ENCODE measurements at places on chromosomes 12 and 14. TPM values are rescaled to one million over a fixed set of nuclear protein-coding genes. Genes with fewer than 3 reads are reported as not detected.

The KLHDC2 gene
- total RNA-seq: 37.3 TPM

The IL31 gene
- total RNA-seq: not detected

The CLEC1A gene
- not detected for total RNA-seq

The KRT3 gene
- total RNA-seq: not detected

The PPP1R3E gene
- total RNA-seq: 5.9 TPM

The ARL6IP4 gene
- total RNA-seq: 137 TPM

The CD9 gene
- 294 TPM for total RNA-seq

The FGF6 gene
- not detected for total RNA-seq

The CDKN3 gene
- 44.7 TPM for total RNA-seq

The BORCS5 gene
- total RNA-seq: 13.8 TPM

The PDZRN4 gene
- total RNA-seq: not detected

The CIPC gene
- 39.6 TPM for total RNA-seq

The CACNA1C gene
- total RNA-seq: not detected

The TROAP gene
- total RNA-seq: 38.3 TPM

The HOMEZ gene
- 13.8 TPM for total RNA-seq

The LBHD2 gene
- not detected for total RNA-seq

The TCTN2 gene
- total RNA-seq: 34.8 TPM

The SOAT2 gene
- not detected for total RNA-seq

The CMTM5 gene
- 0.69 TPM for total RNA-seq

The B4GALNT3 gene
- 2.2 TPM for total RNA-seq

The CLEC4E gene
- total RNA-seq: not detected

The SBNO1 gene
- 22.4 TPM for total RNA-seq

The DPY19L2 gene
- total RNA-seq: 10.5 TPM

The ADAMTS20 gene
- not detected for total RNA-seq

The CCDC38 gene
- total RNA-seq: 0.15 TPM

The PRB2 gene
- total RNA-seq: not detected

The ABCD2 gene
- under 0.01 TPM for total RNA-seq

The OSBPL8 gene
- total RNA-seq: 70.6 TPM

The SAV1 gene
- 19.0 TPM for total RNA-seq

The LALBA gene
- total RNA-seq: not detected

The DNAL1 gene
- total RNA-seq: 5.5 TPM

The OR4E2 gene
- total RNA-seq: not detected

The KRT71 gene
- not detected for total RNA-seq

The SERPINA12 gene
- not detected for total RNA-seq

The PEX5 gene
- total RNA-seq: 34.8 TPM

The SLCO1B3 gene
- total RNA-seq: not detected

The BHLHE41 gene
- 60.0 TPM for total RNA-seq

The TBC1D30 gene
- 0.15 TPM for total RNA-seq

The RAN gene
- total RNA-seq: 1,012 TPM

The OTUB2 gene
- total RNA-seq: 1.3 TPM

The PAH gene
- total RNA-seq: not detected

The ACTN1 gene
- 146 TPM for total RNA-seq

The TRPV4 gene
- 0.73 TPM for total RNA-seq

The GLT8D2 gene
- not detected for total RNA-seq

The SMCO3 gene
- 1.0 TPM for total RNA-seq

The C14orf39 gene
- total RNA-seq: not detected

The BICDL1 gene
- total RNA-seq: 1.8 TPM

The BDKRB2 gene
- under 0.01 TPM for total RNA-seq

The FGF23 gene
- not detected for total RNA-seq

The B3GNT4 gene
- 0.67 TPM for total RNA-seq

The PLBD2 gene
- total RNA-seq: 51.4 TPM
